ENCODE measurements at places on chromosomes 6 and 20. TPM values are rescaled to one million over a fixed set of nuclear protein-coding genes. Genes with fewer than 3 reads are reported as not detected.

- DNase-seq: peak; percentile 27
Measured at GRCh38 chr20:21548390-21549035, 34.6 kb upstream of the NKX2-2 start.

- DNase-seq: no peak
Measured at GRCh38 chr20:53126185-53126584, 154.0 kb downstream of the TSHZ2 start.

- no peak for DNase-seq
Measured at GRCh38 chr6:4189249-4189648, 53.9 kb upstream of the ECI2 start.

DNA sequence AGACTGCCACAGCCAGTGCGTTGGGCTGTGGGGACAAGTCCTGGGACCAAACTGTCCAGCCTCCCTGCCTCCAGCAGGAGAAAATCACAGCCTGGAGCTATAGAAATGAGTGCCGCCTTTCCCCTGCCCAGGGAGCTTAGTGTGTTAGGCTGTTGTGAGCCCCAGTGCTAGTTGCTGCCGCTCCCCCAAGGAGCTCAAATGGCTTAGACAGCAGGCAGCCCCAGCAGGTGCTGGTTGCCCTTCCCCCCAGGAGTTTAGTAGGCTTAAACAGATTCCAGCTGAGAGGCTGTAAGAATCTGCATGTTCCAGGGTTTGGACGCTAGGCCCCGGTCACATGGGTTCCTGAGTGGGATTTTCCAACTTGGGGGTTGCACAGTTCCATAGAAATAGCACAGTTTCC, 27.2 kb upstream of the HMGN3 start:
- DNase-seq: no peak

DNA sequence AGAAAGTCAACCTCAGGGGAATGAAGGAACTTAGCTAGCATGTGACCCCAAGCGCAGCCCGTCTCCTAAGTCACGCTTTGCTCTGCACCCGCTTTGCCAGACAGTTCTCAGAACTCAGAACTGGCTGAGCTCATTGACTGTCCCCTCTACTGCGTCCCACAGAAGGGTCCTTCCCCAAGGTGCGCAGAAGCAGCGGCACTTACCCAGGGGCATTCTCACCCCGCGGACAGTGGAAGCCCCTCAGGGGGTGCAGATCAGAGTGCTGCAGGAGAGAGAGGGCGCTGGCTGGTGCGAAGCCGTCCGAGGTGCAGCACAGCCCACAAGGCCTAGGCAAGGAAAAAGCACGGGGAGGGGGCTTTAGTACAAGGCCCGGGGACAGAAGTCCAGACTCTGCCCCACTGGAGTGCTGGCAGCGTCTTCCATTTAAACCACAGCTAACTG, 807 bp downstream of the SNHG17 start:
- no peak for DNase-seq

DNA sequence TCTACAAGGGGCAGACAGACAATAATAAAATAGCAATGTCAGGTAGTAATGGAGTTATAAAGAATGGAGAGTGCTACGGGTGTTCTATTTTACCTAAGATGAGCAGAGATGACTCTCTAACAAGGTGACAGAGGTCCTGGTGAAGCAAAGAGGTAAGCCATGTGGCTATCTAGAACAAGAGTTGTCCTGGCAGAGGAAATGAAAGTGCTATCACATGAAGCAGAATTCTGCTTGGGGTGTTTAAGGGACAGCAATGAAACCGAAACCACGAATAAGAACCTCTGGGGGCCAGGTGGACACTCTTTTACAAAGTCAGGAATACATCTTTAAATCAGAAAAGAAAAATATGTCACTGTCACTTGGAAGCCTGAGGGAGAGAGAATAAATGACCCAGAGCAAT, 37.9 kb upstream of the IRAK1BP1 start:
- DNase-seq: no peak

GRCh38 chr20:62918147-62918546, 8.2 kb downstream of the DIDO1 start:
- DNase-seq: no peak

DNA sequence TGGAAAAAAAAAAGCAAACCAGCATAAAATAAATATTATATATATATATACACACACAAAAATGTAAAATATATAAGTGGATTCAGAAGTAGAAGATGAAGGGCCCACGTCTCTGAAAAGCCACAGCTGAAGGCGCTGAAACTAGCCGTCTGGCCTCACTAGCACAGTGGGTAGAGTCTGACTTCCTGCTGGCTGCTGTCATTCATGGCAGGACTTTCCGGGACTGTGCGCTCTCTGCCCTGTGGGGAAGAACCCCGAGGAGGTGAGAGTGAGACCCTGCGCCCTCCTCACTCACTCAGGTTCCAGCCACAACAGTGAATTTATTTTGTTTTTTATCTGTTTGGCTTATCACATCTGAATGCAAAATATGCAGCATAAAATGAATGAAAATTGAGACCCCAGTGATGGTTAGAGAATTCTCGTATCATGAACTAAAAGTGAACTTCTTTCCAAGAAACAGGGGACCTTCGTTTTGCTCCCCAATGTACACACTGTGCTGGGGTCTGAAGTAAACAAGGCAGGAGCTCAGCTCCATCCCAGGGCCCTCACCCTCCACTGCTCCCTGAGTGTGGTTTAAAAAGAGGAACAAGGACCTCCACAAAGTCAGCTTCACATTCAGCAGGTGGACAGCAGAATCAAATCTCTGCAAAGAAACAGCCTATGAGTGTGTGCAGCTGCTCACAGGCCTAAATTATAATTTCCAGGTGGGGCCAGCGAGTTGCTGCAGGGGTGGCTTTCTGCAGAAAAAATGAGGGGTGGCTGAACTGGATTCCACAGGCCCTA, 1.3 kb upstream of the RAMACL start:
- DNase-seq: no peak

- no peak for DNase-seq
Measured at GRCh38 chr6:128573036-128573435, 52.6 kb upstream of the PTPRK start.

GRCh38 chr20:12049125-12049524, 131.4 kb downstream of the BTBD3 start:
- DNase-seq: peak; percentile 25

GRCh38 chr6:108750801-108751200, 97.4 kb upstream of the ARMC2 start:
- no peak for DNase-seq

DNA sequence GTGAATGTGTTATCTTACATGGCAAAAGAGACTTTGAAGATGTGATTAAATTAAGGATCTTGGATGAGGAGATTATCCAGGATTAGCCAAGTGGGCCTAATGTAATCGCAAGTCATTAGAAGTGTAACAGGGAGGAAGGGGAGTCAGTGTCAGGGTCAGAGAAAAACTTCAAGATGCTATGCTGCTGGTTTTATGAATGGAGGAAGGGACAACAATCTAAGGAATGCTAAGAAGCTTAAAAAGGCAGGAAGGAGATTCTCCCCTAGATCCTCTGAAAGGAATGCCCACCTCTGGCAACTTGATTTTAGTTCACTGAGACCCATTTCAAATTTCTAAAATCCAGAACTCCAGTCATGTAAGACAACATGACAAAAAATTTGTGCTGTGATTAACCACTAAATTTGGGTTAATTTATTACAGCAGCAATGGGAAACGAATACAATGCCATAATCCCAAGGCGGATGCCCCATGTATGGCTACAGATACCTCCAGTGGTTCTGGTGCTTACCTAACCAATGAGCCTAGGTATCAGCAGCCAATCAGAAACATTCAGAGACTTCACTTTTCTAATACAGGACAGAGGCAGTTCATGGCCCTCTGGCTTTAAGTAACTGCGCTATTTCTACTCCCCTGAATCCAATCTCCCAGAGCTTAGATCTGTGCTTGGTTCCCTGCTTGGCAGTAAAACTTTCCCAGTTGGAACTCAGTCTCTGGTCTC, 3.6 kb upstream of the TAAR8 start:
- no peak for DNase-seq

DNA sequence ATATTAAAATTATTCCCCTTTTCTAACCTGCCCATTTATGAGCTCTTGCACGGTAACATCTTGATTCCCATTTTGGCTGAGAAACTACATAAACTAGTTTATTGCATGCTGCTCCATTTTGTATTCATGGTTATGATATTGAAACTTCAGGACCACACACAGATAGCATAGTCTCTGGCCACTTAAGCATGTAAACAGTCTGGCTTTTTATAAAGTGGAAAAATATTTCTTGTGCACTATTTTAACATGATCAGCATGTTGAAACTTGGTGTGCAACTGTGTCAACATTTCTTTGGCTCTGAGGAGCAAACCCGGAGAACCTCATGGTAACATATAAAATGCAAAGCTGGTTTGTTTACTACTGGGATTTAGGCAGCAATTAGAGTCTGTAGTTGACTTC, 70.7 kb downstream of the SLX4IP start:
- no peak for DNase-seq

DNA sequence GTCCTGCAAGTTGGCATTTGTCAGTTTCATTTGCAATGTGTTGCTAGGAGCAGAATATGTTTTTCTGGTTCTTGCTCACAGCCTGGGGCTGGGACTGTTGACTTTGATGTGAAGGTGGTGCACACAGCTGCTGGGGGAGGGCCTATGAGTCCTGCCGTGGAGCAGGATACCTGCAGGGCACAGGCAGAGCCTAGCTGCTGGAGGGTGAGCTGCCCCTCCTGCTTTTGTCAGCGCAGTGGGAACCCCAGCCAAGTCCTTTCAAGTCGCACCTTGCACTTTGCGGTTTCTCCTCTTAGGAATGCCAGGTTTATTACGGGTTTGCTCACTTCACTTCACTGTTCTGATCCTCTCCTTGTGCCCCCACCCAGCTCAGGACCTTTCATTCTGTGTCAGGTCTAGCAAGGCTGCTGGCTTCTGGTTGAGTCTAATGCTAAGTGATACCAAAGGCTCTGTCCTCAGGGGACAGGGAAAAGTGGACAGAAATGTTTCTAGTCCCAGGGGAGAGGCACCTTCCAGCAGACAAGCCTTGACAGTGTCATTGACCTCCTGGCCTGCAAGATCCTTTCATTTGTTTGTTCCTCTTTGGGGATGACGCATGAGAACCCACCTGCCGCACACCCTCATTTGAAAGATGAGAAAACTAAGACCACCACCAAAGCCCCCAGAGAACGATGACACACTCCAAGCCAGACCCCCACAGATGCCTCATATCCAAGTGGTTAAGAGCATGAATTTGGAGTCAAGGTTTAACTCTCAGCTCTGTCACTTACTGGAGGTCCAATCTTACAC, 2.7 kb upstream of the SPO11 start:
- no peak for DNase-seq

DNA sequence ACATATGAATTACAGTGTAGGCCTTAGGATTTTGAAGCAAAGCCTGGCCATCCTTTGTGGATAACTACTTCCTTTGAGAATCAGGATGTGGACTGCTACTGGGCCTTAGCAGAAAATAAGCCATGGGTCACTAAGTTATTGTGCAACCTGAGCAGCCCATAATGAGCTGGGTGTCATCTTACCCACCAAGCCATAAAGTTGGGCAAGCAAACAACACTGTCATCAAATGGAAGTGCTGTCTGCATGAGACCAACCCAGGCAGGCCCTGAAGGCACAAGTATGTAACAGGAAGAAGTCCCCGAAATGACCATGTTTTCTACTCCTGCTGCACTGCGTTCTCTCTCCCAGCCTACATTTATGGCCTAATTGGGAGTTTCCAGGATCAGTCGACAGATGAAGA, 205.6 kb upstream of the GGTLC1 start:
- no peak for DNase-seq

Gene PRKN
- total RNA-seq: 4.9 TPM

Gene SIRPB1
- total RNA-seq: 2.5 TPM

Gene ISM1
- total RNA-seq: 14.5 TPM

Gene GUCA1A
- not detected for total RNA-seq

Measured in vagina (tissue), 2 donors.